Activated T-helper 1 cell treated with anti-CD3 and anti-CD28 coated beads, Interleukin-2, amount 50 U/mL, for 16 hours (primary cell): ENCODE measurements at places on chromosomes 12 and 14.

DNA sequence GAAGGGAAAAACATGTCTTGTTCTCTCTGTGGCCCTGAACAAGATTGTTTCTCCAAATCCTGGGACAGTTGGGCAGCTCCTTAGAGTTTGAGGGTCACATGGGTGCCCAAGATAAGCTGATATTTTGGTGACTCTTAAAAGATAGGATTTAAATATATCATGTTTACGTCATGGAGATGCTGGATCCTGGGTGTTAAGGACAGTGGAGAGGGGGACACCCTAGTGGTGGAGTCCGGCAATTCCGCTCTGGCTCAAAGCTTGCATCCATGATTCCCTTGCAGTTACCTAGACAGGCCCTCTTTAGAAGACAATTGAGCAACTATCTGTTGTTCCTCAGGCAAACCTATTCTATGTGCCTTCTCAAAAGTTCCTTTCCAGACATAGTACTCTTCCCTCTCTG lies 101.8 kb downstream of the CMKLR1 start:
- no peak for DNase-seq

GRCh38 chr14:65156568-65157366 lies 54.5 kb upstream of the MAX start:
- no peak for DNase-seq

DNA sequence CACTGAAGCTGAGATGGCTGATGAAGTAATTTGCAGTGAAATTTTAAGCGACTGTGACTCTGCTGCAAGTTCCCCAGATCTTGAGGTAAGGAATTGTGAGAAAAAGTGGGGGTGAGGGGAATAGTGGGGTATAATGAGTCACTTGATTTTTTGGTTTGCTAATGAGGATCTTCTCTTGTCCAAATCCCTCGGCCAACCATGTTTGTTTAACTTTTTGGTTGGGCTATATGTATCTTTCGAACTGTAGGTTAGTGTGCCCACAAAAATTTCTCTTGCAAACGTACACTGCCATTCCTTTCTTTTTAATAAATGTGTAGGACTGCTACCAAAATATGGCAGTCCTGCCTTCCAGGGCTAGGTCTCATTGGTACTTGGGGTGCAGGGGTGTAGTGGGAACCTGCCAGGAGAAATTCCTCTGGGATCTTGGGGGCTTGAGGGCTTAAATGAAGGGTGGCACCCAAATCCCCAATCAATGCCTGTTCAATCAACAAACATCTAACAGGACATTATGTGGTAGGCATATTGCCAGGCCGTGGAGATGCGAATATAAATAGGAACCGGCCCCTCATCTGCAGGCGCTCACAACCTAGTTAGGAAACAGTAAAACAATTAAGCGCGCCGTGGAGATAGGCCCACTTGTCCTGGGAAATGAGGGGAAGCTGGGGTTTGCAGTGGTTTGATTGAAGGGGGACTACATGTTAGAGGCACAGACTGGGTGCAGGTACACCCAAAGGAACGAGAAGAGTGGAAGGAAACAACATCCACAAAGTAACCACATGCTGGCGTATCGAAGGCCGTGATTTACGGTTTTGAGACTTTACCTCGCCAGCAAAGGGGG lies 1.3 kb upstream of the PABPN1 start:
- no peak for DNase-seq

DNA sequence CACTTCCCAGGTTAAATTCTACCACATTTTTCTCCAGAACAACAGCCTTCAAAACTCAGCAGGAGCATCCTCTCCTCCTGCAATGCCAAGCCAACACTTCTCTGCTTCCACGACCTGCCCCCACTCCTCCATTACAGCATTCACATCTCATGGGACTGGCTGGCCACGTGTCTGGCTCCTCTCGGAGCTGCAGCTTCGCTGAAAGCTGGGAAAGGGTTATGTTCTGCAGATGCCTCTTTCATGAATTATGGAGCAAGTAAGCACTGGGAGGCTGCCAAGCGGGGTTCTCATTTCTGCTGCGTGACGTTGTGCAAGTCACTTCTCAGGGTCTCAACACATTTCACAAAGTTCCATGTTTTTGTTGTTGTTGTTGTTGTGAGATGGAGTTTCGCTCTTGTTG lies 142.2 kb upstream of the RFLNA start:
- no peak for DNase-seq

DNA sequence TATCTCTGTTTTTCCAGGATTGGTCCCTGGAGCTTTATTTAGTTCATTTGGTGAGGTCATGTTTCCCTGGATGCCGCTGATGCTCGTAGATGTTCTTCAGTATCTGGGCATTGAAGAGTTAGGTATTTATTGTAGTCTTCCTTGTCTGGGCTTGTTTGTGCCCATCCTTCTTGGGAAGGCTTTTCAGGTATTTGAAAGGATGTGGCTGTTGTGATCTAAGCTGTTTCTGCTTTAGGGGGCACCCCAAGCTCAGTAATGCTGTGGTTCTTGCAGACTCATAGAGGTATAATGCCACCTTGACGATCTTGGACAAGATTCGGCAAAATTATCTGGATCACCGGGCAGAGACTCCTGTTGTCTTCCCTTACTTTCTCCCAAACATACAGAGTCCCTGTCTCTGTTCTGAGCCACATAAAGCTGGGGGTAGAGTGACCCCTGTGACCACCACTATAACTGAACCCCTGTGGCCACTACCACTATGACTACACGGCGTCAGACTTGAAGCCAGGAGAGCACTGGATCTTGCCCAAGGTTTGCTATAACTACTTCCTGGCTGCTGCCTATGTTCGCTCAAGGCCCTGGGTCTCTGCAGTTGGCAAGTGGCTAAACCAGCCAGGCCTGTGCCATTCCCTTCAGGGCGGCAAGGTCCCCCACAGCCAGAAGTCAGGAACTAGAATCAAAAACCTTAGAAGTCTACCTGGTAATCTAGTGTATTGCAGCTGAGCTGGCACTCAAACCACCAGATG lies 40.9 kb downstream of the FGD4 start:
- DNase-seq, result no peak

DNA sequence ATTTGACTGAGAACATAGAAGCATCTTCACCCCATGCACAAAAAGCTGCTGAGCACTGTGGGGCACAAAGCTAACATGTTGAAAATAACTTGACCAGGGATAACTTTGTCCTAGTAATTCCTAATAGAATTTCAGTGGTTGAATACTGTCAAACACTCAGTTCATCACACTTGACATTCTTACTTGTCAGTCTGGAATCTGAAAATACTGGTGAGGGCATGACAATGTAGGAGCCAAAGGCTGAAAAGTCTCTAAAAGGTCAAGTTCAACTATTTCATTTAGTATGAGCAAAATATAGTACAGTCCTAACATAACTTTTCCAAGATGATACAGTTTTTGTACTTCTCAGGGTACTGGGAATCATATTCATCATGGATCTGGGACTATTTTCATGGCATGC lies 504.4 kb upstream of the LMO3 start:
- no peak for DNase-seq

GRCh38 chr12:26211331-26211730 lies 16.0 kb downstream of the SSPN start:
- no peak for DNase-seq

GRCh38 chr12:18101043-18101442 lies 11.1 kb upstream of the RERGL start:
- DNase-seq, result no peak

DNA sequence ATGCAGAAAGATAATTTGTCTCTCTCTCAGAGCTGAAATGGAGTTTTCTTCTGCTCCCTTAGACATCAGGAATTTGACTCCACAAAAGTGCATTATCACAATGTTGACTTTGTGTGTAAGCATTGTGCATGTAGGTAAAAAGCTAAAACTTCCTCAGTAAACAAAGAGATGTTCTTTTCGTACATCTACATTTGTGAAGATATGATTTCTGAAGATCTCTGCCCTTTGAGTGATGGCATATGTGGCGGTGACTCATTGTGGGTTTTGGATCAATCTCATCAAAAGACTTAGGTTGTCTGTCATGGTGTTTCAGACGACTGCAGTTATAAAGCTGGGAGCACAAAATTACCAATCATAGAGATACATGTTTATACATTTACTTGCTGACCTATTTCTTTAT lies 411.4 kb upstream of the LMO3 start:
- DNase-seq, result no peak

- DNase-seq, result no peak
Observed at GRCh38 chr12:93449277-93449676, 7.5 kb upstream of the UBE2N start.

GRCh38 chr12:87930033-87930432 lies 99.2 kb downstream of the C12orf50 start:
- DNase-seq, result no peak

- no peak for DNase-seq
Observed at GRCh38 chr14:39109893-39110715, 4.0 kb upstream of the GEMIN2 start.

GRCh38 chr12:106302401-106303201 lies at the start of gene TCP11L2:
TCP11L2 (plus strand) TSS chr12:106302733; CDS start chr12:106311076, 8,343 bp downstream.
- peak; percentile 89 for DNase-seq

DNA sequence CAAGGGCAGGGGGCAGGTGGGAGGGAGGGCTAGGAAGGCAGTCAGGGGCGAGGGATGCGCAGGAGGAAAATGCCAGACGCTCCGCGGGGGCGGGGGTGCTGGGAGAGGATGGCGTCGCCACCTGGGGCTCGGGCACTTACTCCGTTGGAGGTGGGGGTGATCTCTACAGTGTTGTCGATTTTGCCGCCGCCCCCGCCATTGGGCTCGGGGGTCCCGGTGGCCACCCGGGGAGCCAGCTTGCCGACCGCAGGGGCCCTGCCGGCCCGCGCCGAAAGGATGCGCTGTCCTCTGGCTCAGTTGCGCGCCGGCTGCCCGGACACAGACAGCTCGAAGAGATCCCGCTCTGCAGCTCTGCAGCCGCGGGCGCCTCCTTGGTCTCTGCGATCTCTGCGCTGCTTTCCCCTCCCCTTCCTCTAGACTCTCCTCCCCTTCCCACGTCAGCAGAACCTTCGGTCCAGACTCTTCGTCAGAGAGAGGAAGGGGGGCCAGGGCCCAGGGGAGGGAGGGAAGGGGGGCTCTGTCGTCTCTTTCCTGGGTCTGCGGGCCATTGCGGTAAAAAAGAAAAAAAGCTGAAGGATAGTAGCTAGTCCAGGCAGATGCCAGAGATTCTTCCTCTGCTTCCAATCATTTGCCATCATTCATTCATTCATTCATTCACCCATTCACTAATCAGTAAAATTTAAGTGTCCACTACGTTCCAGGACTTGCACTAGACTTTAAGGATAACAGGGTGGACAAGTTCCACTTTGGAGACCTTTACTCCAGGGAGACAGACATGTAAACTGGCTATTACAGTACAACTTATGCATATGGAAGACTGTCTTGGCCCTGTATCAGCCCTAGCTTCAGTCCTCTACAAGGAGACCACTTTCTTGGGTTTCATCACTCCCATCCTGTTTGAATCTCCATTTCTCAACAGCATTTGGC lies at the start of gene SLC22A17:
SLC22A17 (minus strand) TSS at position 382 of the 927 bp plus-strand sequence.
- DNase-seq, result peak; percentile 19
